ENCODE measurements at places on chromosomes 5 and 9.

- DNase-seq, result no peak
These were observed 190.4 kb downstream of the DRD1 start for GRCh38 chr5:175253597-175253996.

DNA sequence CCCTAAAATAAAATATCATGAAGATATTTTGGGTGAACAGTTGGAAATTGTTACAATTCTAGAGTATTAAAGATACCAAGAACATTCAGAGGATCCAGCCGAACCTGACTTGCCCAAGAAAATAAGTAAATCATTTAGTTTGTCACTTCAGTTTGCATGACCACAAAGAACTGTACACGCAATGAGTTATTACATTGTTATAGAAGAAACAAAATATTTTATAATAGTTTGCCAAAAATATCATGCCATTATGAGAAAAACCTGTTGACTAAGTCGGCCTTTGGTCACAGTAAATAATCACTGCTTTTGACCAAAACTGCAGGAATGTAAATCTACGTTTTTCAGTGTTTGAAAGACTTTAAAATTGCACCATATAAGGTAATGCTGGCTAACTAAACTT is 27.9 kb downstream of the TRIO start:
- no peak for DNase-seq

DNA sequence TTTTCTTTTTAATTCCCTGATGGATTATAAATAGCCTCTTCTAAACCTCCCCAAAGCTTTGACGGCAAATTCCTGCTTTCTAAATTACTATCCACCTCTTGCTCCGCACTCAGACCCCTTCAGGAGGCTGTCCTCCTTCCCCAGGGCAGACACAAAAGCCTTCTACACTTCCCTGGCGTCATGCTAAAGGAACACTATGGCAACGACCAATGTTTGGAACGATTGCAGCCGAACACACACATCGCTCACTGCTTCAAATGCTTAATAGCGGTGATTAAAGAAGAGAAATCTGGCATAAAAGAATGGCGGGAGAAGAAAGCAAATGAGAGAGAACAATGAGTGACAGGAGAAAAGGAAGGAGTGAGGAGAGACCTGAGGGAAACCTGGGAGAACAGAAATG is 297.3 kb downstream of the MLLT3 start:
- no peak for DNase-seq

DNA sequence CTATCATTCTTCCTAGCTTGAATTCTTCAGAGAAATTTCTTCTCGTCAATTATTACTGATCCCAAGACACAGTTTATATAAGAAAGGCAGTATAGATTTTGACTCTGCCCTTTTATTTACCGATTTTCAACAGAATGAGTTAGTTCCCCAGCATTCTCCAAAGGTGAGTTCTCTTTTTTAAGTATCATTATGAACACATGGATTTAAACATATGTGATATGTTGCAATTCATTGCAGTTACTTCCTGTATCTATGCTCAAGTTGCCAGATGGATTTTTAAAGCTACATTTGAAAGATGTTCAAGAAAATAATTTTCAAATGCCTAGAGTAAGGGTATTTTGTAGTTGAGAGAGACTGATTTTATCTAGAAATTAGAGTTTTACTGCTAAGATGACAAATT is 8.4 kb downstream of the WDR41 start:
- DNase-seq, result no peak

- no peak for DNase-seq
These were observed 207.9 kb downstream of the CNTLN start for GRCh38 chr9:17342696-17343095.

- DNase-seq, result no peak
These were observed 76.0 kb downstream of the COL15A1 start for GRCh38 chr9:99019510-99020331.

DNA sequence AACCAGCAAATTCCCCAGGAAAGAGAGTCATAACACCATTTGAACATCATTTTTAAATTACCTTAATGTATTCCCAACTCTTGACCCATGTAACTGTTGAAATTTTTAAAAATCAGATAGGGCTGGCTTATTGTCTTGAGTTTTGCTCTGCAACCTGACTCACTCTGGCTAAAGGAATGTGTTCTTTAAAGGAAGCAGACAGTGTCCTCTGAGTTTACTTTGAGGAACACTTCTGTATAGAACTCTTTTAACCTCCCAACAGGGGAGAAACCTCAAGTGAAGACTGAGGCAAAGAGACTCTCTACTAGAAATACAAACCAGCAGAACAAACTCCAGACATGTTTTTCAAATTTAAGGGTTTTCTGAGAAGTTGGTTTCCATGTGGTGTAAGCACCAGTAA is 248.9 kb downstream of the CWC27 start:
- DNase-seq, result no peak

DNA sequence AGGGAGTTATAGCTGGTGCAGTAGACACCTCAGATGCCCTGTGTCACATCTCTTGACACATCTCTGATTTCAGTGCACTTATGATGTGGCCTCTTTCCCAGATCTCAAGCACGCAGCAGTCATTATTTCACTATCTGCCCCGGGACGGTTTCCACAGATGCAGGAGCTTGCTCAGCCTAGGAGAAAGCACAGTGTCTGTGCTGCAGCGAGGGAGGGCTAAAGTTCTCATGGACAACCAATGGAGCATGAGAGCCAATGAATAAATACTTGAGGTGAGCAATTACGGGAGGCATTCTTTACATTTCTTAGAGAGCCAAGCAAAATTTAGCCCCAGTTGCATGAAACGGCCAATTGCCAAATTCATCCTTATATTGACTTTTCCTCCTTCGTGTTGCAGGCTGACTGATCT is 7.4 kb upstream of the MOB3B start:
- DNase-seq, result no peak

GRCh38 chr5:175457466-175457865 is 13.5 kb upstream of the DRD1 start:
- DNase-seq, result no peak

GRCh38 chr5:81825237-81825636 is 74.3 kb upstream of the SSBP2 start:
- DNase-seq, result no peak

- DNase-seq, result no peak
These were observed 69.2 kb downstream of the SPATA31D1 start for GRCh38 chr9:82057805-82058204.

GRCh38 chr9:129199044-129199435 is 21.0 kb upstream of the IER5L start:
- DNase-seq, result no peak

DNA sequence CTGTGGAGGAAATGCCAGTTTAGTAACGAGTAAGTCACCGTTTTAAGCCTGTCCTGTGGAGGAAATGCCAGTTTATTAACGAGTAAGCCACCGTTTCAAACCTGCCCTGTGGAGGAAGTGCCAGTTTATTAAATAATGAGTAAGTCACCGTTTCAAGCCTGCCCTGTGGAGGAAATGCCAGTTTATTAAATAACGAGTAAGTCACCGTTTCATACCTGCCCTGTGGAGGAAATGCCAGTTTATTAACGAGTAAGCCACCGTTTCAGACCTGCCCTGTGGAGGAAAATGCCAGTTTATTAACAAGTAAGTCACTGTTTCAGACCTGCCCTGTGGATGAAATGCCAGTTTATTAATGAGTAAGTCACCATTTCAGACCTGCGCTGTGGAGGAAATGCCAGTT is 18.9 kb upstream of the PDCD6 start:
- no peak for DNase-seq

- no peak for DNase-seq
These were observed 883.6 kb upstream of the C9orf72 start for GRCh38 chr9:28456861-28457260.

DNA sequence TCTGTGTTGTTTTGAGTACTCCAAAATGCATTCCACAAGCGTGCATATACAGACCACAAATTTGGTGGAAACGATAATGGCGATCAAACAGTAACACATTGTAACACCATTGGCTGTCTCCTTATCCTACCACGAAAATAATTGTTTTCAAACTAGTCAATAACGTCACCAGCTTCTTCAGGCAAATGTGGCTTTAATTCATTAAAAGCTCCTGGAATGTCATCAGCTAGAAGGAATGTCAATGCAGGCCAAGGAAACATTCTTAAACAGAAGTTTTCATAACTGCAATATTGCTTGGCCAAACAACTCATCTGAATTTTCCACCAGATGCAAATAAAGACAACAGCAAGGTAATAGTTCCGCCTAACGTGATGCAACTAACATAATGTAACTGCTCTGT is 71.6 kb upstream of the XPA start:
- no peak for DNase-seq

DNA sequence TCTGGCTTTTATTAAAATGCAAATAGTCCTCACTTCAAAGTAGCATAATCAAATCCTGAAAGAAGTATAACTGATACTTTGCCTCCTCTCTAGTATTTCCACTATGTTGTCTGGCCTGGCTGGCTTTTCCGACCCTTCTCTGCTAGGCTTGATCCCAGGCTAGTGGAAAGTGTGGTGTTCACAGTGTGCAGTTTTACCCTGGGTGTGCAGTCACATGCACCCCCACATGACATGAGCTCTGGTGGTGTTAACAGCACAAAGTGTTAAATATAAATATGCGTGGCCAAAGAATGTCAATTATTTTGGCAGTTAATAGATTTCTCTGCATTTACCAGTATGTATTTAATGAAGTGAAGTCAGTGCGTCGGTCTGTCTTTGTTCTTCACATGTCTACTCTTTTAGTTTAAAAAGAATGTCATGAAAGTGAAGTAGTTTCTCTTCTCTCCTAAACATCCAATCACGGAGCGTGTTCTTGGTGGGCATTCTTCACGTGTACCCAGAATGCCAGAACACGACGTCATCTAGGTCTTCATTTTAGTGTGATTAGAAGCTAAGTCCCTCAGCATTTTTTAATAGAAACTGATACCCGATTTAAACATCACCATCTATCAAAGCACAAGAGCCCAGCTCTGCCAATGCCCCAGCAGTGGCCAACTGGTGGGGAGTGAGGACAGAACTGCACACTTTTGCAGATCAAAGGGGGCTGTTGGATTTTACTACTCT is 286.4 kb downstream of the FANCC start:
- DNase-seq, result no peak

DNA sequence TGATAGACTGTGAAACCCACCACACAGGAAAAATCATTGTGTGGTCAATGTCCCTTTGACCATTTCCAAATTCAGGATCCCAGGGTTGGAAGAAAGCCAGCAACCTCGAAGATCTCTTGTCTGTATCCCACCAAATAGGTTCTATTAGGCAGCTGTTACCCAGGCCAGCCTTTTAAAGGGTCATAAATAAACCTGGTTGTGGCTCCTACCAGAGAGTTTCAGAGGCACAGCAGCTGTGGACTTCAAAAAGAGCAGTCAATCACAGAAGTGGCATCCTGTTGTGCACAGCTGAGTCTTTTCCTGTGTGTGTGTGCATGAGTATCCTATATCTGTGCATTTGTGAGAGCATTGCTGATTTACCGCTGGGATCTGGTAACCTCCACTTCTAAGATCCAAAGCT is 23.7 kb upstream of the OR2S2 start:
- no peak for DNase-seq

- DNase-seq, result no peak
These were observed 121.8 kb upstream of the CNTLN start for GRCh38 chr9:17013010-17013409.

DNA sequence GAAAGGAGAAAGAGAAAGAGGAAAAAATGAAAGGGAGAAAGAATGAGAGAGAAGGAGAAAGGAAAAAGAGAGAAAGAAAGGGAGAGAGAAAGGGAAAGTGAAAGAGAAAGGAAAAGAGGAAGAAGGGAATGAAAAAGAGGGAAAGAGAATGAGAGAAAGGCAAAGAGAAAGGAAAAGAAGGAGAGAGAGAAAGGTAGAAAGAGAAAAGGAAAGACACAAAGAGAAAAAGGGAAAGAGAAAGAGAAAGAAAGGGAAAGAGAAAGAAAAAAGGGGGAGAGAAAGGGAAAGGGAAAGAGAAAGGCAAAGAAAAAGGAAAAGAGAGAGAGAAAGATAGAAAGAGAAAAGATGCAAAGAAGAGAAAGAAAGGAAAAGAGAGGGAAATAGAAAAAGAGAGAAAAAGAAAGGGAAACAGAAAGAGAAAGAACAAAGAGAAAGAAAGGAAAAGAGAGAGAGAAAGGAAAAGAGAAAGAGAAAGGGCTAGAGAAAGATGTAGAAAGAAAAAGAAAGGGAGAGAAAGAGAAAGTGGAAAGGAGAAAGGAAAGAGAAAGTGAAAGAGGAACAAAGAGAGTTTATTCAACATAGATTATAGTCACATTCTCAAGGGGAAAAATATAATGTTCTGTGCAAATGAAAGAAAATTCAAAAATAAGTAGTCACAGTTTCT is 165.2 kb downstream of the TMEM38B start:
- no peak for DNase-seq

DNA sequence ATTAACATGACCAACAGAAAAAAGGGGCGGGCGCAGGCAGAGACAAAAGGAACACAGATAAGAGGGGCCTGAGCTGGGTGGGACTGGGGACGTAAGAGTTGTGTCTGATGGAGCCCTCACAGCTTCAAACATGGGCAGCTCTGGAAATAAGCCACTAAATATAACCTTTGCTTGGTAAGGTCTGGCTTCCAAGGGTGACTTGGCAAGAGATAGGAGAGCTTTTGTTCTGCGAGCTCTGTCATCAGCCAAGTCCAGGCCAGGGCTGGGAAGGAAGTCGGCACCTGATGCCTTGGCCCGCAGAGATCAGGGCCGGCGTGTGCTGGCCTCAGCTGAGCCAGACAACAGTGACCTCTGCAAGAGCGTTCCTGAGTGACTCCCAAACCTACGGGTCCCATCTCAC is 11.8 kb downstream of the TRUB2 start:
- no peak for DNase-seq

DNA sequence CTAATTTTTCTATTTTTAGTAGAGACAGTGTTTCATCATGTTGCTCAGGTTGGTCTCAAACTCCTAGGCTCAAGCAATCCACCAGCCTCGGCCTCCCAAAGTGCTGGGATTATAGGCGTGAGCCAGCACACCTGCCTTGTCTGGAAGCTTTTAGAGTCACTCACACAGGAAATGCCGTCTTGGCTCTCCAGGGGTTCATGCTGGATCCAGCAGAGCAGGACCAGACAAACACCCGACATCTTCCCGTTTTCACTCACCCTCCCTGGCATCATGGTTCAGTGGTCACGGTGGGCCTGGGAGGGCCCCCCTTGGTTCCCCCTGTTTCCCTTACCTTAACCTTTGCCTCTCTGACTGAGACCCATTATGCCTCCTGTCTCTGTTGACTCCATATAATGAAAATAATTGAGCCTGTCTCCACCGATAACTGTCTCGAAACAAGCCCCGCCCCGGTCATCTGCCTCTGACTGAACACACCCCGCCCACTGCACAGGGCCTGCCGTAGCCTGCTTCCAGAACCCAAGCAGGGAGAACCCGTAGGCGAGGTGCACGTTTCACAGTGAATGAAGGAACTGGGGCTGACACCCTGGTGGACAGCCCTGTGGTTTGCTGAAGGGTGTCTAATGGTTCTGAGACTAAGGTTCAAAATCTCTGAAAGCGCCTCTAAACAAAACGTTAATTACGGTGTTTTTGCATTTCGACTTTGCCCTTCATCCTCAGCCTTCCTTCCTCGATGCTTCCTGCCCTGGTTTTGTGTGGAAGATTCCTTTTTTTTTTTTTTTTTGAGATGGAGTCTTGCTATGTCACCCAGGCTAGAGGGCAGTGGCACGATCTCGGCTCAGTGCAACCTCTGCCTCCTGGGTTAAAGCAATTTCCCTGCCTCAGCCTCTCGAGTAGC is 39.7 kb upstream of the SPRY4 start:
- DNase-seq, result no peak

GRCh38 chr5:5372511-5372910 is 50.0 kb upstream of the ICE1 start:
- DNase-seq, result no peak

GRCh38 chr5:71666321-71666720 is 52.8 kb upstream of the CARTPT start:
- DNase-seq, result no peak

- no peak for DNase-seq
These were observed 146.4 kb upstream of the FGF10 start for GRCh38 chr5:44535621-44536020.
